ENCODE measurements at places on chromosomes 1 and 21.

- no peak for DNase-seq
These were observed 3.6 kb upstream of the VWA1 start for GRCh38 chr1:1431845-1432273.

DNA sequence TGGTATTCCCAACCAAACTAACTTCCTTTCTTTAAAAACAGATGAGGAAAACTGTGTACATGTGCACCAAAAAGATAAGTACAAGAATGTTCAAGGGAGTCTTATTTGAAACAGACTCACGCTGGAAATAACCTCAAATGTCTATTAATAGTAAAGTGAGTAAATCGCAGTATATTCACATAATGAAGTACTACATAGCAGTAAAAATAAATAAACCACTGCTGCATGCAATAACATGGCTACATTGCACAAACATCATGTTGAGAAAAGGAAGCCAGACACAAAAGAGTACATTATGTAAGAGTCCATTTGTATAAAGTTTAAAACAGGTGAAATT lies 5.2 kb upstream of the DENND2D start:
- no peak for DNase-seq

DNA sequence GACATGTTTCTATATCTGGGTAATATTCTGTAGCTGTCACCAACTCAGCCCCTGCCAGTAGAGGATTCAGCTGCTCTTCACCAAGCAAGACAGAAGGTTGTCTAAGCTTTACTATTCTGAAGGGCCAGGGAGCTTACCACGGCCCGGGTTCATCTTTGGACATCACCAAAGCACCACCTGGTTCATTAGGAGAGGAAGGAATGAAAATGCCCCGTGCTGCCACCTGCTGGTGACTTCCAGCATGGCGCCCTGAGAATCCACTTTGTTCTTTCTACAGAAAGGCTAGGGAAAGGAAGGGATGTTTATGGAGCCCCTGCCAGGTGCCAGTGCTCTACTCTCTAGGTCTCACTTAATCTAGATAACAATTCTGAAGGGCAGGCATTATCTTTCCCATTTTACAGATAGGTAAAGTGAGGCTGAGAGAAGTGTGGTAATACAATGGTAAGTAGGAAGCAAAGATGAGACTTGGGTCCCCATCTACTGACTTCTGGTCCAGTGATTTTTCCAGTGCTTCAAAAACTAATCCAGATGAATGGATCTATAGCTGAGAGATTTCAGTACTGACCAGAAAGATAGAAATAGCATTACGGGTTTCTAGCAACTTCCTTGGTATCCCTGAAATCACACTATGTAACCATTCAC lies 79.5 kb downstream of the BEND5 start:
- DNase-seq = peak; percentile 62

DNA sequence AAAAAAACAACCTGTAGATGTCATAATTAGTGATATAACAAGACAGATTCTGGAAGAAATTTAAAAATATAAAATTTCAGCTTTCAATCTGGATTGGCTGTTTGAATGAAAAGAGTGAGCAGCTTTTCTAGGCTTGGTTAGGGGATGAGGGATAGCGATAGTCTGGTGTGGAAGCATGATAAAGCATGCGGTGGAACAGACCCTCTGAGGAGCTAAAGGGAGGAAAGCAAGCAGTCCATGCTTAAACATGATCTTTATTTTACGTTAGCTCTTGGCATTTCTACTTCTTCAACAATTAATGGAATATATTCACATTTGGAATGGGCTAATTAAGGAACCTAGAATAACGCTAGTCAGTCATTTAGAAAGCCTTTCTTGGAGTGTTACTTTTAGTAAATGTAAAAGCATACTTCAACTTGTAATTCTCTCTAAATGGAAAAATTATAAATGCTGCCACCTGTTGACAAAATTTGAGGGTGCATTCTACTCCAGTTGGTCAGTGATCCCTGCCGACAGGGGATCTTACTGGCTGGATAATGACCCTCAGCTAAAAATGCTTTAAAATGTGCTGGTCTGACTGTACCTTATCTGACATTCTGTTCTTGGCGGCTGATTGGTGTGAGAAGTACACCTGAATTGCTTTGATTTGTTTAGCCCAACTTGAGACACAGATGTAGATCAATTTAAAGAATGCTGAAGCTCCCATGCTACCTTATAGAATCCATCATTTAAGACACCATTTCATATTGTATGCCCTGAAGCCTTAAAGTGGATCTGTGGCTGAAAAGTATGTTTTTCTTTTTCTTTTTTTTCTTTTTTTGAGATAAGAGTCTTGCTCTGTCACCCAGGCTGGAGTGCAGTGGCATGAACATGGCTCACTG lies 61.2 kb downstream of the AK4 start:
- DNase-seq = peak; percentile 41

DNA sequence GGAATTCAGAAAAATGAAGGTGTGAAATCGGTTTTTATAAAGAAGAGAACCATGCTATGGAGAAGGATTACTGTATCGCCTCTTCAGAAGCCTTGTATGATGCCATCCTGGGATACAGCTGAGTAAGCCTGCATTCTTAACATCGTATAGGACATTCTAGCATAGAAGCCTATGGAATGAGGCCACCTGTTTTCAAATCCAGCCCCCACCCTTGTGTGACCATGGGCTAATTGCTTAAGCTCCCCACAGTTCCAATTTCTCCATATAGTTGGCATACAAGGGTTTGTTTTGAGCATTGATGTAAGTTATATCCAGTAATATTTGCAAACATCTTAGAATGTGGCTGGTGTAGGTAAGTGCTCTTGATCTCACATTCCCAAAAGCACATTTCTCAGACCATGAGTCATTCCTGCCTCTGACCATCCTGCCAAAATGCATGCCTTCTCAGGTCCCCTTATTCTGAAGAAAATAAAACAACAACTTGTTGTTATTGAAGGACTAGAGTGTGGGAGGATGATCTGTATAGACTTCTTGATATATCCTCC lies 1.5 kb downstream of the OR14A2 start:
- no peak for DNase-seq

DNA sequence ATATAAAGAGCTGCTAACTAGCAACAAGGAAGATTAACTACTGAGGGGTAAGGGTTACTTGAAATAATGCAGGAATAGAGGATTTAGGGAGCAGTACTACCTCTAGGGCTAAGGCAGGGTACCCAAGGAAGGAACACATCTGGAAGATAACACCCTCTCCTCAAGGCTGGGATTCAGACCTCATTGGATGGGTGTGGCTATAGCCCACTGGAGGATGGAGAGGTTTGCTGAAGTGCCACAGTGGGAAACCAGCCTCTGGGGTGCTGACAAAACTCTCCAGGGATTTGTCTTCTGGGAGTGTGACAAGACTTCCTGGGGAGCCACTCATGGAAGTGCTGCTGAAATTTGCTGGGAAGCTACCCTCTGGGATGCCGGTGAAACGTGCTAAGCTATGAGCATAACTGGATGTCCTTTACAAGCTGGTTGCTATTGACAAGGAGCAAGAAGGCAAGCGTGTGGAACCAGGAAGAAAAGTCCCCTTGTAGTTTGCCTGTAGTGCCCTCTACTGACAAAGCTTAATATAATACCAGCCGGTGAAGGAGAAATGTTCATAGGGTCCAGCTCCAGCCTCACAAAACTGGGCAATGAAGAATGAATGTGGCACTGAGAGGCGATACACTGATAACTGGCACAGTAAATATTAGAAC lies 122.8 kb upstream of the USP24 start:
- DNase-seq = peak; percentile 39

- DNase-seq = no peak
These were observed 218.1 kb downstream of the USH2A start for GRCh38 chr1:216205176-216205575.

DNA sequence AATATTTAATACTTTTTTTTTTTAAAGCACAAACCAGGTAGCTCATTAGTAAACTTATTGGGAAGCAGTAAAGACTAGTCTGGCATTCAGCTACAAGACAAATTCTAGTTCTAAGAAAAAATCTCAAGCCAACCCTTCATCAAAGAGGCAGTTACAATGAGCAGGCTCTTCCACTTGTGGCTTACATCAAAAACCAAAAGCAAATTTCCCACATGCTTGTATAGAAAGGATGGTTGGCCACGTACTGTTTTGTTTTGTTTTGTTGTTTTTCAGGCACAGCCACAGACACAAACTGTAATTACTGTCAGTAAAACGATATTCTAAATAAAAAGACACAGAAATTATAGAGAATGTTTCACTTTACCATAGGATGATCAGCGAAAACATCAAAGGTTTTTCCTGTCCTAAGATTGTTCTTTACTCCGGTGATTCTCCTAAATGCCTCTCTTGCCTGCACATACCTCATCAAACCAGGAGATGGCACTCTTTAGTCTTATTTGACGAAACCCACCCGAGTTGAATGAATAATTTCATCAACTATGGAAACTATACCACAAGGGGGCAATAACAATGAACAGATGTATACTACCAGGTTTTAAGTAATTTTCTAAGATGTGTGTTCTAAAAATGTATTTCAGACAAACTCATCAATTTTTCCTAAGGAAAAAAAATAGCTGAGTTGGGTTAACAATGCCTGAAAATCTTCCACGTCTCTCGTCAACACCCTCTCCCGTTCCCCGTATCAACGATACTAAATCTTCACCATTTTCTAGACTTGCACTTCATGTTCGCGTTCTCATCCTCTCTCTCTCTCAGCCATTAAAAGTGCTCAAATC lies 26.9 kb downstream of the RPL5 start:
- peak; percentile 68 for DNase-seq

DNA sequence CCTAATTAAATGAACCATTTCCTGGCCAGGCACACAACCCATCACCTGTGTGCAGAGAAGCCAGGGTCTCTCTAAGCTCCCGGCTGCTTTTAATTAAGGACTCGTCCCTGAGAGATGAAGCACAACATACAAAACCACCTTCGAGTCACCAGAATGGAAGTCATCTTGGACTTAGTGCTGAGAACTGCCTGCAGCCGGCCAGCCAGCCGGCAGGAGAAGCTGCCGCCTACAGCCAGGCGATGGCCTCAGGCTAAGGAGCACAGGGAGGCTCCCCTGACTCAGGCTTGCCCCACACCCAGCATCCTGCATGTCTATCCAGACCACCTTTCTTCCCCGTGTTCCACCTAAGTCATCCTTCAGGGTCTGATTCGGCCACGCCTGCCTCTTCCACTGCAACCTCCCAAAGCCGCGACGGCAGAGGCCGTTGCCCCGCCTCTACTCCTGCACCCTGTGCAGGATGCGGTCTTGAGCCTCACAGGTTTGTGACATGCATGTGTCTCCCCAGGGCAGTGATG lies 83.6 kb downstream of the SLC66A1 start:
- no peak for DNase-seq

DNA sequence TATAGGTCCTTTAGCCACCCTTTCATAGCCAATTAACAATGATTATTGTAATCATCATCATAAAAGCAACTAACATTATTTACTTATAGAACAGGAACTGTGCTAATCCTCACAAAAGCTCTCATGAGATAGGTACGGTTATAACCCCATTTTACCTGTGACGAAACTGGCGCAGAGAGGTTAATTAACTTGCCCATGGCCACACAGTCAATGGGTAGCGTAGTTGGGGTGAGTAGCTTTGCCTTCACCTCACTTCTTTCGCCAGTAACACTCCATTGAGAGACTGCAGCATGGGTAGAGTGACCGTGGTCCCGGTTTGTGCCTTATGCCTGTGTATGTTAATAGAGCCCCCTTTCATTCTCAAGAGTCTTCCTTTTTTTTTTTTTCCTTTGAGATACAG lies 10.3 kb downstream of the NIPAL3 start:
- no peak for DNase-seq

DNA sequence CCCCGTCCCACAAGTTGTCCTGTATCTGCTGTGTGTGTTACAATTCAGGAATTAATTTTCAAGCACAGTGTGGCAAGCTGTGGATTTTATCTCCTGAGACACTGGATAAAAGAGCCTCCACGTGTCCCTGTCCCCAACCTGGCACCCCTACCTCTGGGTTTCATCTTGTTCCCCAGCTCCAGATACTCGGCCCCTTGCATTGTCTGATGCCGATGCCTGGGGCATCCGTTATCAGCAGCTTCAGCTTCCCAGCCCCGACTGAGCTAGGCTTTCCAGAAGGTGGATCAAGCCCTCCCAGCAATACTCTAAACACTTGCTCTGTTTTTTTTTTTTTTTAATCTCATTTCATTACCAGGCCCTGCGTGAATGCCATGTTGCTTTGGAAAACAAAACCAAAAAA lies 159.4 kb downstream of the PLXNA2 start:
- DNase-seq = no peak

- DNase-seq = no peak
These were observed 21.4 kb downstream of the IGFN1 start for GRCh38 chr1:201212056-201212455.

- DNase-seq = no peak
These were observed 1.0 kb upstream of the PSRC1 start for GRCh38 chr1:109283748-109284600.

DNA sequence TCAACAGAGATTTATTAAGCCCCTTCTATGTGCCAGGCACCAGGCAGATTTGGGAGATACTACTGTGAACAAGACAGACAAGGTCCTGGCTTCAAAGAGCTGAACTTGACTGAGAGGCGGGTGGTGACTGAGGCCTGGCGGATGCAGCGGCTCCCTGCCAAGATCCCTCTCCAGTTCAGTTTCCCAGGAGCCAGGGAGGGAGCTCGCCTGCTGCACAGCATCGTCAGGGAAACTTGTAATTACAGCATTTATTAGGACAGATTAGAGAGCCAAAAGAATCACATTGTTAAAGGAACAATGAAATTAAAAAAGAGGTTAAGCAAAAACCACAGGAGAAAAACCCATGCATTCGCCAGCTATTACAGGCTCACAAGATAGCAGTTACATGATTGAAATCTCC lies 55.3 kb downstream of the ETS2 start:
- DNase-seq = no peak

- DNase-seq = no peak
These were observed 16.5 kb downstream of the TTC34 start for GRCh38 chr1:2784854-2785630.

DNA sequence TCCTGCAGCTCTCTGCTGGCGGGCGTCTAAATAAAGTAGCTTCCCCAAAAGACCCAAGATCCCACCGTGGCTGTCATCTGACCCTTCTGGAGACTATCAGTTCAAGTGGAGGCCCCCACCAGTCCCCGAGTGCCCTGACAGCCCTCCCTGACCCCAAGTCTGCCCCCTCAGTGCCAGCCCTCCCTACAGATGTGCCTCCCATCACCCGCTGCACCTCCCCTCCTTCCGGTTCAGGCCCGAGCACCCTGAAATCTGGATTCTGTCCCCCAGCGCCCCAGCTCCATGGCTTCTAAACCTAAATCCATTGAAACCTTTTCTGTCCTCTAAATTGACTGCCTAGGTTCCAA lies 595 bp downstream of the IL10RB start:
- DNase-seq = no peak

All from NCI-H774 (cell line).